ENCODE measurements at places on chromosomes 11 and 22.

- DNase-seq = no peak
Observed at GRCh38 chr22:27775087-27775698, 26.4 kb downstream of the MN1 start.

- DNase-seq = no peak
Observed at GRCh38 chr22:32352681-32353080, 5.0 kb upstream of the RFPL3 start.

GRCh38 chr11:96200243-96200642 is 142.8 kb downstream of the MAML2 start:
- no peak for DNase-seq

DNA sequence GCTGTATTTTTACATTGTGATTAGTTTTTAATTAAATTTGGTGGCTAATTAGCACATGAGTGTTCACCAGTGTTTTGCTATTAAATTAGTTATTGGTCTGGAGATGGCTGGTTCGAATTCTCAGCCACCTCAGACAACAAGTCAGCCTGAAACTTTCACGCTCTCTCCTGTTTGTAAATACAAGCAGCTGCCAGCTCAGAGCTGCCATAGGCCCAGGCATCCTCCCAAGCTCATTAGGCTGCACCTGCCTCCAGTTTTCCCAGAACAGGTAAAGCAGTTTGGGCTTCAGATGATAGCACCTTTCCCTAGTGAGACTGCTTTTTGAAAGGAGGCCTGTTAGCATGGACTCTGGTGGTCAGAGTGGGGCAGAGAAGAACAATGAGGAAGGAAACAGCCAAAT is 156.8 kb downstream of the NAV2 start:
- no peak for DNase-seq

DNA sequence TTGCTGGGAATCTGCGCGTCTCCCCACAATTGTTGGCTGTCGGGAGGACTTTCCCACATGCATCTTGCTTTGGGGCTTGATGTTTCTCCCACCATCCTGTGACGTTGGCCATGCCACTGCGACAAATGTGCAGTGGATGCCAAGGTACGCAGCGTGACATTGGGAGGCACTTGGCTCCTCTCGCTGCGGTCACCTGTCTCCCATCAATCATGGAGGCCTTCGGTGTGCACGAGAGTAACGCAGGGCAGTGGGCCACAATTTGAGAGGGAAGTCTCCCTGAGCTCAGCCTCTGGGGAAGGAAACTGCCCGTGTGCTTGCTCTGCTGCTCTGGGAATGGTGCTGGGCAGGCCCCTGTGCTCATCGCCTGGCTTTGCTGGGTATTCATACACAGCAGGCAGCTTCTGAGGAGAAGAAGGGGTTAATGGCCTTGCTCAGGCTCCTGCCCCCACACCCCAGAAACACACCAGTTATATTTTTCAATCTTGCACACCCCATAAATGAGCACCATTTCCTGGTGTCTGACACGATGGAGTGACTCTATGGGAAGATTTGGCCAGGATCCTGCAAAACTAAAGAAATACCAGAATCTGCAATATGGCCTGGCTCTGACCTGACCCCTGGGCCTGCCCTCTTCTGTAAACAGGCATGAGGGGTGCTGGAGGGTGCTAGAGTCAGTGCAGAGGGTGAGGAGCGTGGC is 153.5 kb downstream of the ADAMTS15 start:
- no peak for DNase-seq

DNA sequence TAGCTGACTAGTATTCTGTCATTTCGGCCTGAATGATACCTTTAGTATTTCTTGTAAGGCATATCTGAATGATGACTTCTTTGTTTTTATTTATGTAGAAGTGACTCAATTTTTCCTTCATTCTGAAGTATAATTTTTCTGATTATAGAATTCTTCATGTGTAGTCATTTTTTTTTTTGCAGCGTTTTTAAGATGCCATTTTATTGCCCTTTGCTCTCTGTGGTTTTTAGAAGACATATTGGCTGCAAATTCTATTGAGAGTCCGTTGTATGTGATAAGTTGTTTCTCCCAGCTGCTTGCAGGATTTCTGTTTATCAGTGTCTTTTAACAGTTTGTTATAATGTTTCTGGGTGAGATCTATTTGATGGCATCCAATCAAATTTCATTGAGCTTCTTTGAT is 1224.8 kb downstream of the JRKL start:
- no peak for DNase-seq

- no peak for DNase-seq
Observed at GRCh38 chr22:22935546-22936157, 48.0 kb downstream of the IGLL5 start.
